HEK293T (cell line): ENCODE measurements at places on chromosomes 3 and 15.

- no peak for DNase-seq
Observed at GRCh38 chr15:100448481-100448880, 80.3 kb downstream of the CERS3 start.

- peak; percentile 38 for DNase-seq
Observed at GRCh38 chr15:65286069-65286703, 497 bp downstream of the PARP16 start.

GRCh38 chr3:131948806-131949205, 86.0 kb downstream of the CPNE4 start:
- DNase-seq = no peak

DNA sequence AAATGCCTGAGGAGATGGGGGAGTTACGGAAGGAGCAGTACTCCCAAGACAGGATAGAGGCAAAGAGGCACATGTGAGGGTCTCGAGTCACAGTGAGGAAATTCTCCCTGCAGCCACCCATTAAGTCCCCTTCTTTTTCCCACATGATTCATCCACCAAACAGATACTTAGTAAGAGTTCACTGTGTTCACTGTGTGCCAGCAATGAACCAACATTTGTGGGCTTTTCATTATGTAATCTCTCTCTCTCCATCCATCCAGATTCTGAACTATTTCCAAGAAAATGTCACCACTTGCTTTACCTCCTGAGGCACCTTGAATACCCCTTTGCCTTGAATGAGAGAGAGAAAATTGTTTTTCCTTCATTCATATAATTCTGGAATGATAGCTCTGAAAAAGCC, 24.6 kb upstream of the LRRFIP2 start:
- no peak for DNase-seq

- peak; percentile 7 for DNase-seq
Observed at GRCh38 chr3:43960448-43960840, 269.7 kb downstream of the ABHD5 start.
